ENCODE measurements at places on chromosomes 5 and 9.

GRCh38 chr5:6837519-6838110 lies 124.4 kb downstream of the TENT4A start:
- no peak for DNase-seq

DNA sequence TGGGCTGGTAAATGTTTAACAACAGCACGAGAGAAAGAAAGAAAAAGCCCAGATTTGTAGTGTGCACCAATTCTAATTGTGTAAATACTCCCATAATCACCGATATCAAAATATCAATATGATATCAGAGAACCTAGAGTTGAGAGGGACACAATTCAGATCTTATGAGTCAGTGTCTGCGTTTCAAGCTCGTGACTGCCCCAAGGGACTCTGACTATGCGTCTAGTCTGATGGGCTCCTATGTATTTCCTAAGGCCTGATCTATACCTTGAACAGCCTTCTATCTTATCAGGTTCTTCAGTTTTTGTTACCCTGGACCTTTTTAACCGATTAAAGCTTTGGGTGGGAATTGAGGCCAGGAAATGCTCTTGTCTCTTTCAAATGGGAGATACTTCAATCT lies 243.0 kb upstream of the SLC24A2 start:
- DNase-seq, result no peak

GRCh38 chr9:89466451-89467277 lies 31.2 kb downstream of the SEMA4D start:
- no peak for DNase-seq

- DNase-seq, result no peak
Measured at GRCh38 chr9:91162784-91163443, 198.8 kb downstream of the AUH start.

GRCh38 chr9:124505901-124506346 lies 1.3 kb downstream of the NR5A1 start:
- DNase-seq, result no peak

- no peak for DNase-seq
Measured at GRCh38 chr5:143161885-143162540, 241.5 kb downstream of the NR3C1 start.

DNA sequence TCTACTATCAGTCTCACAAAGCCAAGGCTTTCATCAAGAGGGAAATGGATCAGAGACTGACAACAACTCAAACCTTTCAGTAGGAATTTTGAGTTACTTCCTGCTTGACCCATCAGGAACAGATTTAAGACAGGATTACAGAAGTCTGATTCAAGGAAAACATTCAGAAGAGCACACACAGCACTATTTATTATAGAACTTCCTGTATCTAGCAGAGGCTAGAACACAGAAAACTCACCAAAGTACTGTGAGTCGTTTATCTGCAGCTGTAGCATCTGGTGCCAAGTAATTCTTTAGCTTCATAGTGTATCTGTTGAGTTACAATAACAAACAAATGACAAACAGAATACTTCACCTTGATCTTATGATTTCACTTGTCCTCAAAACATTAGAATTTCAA lies 13.8 kb downstream of the LEAP2 start:
- DNase-seq, result no peak

DNA sequence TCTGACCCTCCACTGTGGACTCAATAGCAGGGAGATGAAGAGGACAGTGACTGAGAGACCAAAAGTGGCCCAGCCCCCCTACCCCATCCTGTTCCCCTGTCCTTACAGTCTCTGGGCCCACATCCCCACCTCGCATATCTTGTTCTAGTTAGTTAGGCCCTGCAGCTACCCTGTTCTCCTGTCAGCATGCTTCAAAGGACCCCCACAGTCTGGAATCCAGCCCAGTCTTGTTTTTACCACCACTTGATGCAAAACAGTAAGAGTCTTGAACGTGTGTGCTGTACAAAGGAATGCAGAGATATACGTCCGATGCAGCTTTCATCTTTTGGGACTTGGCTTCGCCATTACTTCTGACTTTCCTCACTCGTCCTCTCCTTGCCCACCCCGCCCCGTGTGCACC lies 12.2 kb upstream of the POMT1 start:
- DNase-seq, result no peak

DNA sequence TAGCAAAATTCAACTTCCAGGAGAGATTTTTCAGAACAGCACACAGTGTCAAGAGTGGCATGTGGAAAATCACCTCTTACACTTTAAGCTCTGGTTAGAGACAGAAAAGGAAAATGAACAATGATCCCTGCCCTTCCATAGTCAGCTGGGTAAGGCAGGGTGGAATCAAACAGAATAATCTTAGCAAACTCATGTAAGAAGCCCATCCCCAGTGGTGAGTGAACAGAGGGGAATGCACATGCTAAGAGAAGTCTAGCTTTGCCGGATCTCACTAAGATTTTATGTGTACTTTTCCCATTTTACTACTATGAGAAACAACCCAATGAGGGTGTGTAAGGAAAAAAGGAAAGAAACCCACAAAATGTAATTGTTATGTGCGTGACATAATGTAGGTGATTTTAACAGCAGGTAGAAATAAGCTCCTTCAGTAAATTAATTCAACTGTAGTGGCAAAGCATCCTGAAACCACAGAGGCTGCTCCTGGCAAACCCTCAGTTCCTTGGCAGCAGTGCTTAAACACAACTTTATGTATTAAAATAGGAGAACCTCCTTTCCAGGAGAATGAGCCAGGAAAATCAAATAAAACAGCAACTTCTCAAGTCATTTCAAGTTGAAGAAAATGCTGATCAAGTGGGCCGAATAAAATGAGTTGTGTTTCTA lies 366.0 kb upstream of the TRPC7 start:
- DNase-seq, result no peak

- no peak for DNase-seq
Measured at GRCh38 chr9:92098638-92099037, 16.6 kb downstream of the SPTLC1 start.

DNA sequence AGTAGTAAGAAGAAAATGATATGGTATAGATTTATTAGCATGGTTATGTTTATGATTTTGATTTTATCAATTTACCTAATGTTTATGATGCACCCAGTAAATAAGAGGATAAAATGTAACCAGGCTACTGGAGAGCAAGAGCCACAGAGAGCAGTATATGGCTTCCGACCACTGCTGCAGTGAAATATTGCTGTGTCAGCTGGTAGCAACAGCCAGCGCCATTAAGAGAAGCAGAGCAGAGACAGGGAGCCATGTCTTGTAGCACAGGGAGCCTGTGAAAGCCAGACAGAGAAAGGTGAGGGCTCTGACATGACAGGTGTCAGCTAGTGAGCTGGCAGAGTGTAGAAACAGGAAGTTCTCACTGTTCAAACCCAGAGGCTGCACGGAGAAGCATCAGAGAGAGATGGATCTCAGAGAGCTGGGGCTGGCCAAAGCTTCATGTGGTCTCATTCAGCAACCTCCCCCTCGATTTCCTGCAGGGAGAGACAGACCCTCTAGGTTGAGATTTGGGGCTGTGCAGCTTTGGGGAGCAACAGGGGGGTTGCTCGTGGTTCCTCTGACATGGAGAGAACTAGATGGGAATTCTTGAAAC lies 202.1 kb downstream of the MED10 start:
- no peak for DNase-seq

DNA sequence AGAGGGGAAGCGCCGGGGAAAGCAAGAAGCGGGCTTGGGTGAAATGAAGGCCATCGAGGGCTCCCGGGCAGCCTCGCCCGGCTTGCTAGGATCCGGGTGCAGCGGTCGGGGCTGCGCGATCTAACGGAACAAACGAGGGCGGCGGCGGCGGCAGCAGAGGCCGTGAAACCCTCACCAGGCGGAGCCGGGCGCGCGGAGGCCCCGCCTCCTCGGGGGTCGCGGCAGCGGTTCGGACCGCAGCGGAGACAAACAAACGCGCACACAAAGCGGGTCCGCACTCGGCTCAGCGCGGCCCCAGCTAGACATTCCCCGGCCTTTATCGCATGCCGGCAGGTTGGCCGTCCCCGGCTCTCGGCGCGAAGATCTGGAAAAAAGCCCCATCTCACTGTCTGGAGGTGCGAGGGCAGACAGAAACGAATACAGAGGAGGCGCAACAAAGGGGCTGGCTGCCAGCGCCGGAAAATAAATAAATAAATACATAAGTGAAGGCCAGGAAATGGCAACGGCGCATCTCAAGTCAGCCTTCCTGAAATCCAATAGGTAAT lies 10.5 kb upstream of the TRIM36 start:
- DNase-seq, result no peak

Measured in NCI-H446 (cell line).